SK-MEL-5 (cell line): ENCODE measurements at places on chromosomes 12 and 14.

DNA sequence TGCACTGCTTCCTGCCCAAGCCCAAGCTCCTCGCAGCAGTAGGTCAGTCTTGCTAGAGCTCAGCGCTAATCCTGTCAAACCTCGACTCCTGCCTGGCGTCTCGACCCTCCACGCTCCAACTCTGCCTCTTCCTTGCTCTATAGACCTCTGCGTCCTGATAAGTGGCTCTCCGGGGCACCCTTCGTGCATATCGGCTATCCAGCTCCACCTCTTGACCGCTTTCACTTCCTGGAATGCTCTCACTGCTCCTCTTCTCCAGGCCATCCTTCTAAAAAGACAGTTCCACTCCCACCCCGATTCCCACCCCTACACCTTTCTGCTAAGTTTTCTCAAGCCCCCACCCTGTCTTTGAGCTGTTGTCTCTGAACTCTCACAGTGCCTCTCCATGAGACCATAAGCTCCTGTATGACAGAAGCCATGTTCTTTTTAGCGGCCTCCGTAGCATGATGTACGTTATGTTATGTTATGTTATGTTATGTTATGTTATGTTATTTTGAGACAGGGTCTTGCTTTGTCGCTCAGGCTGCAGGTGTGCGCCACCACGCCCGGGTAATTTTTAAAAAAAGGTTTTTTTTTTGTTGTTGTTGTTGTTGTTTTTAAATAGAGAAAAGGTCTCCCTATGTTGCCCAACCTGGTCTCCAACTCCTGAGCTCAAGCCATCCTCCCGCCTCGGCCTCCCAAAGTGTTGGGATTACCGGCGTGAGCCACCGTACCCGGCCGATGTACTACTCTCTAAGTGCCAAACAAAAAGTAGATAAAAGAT is 601 bp downstream of the COX14 start:
- peak; percentile 56 for DNase-seq

- peak; percentile 83 for DNase-seq
These were observed 5.7 kb downstream of the WNT5B start for GRCh38 chr12:1634590-1635191.

- DNase-seq, result no peak
These were observed 18.1 kb downstream of the GMFB start for GRCh38 chr14:54470701-54471100.

- peak; percentile 22 for DNase-seq
These were observed 20.1 kb downstream of the STX2 start for GRCh38 chr12:130818635-130819576.

- peak; percentile 79 for DNase-seq
These were observed 117.7 kb downstream of the PRKCH start for GRCh38 chr14:61438860-61439765.

- no peak for DNase-seq
These were observed 14.4 kb downstream of the PRKCH start for GRCh38 chr14:61335671-61336275.

DNA sequence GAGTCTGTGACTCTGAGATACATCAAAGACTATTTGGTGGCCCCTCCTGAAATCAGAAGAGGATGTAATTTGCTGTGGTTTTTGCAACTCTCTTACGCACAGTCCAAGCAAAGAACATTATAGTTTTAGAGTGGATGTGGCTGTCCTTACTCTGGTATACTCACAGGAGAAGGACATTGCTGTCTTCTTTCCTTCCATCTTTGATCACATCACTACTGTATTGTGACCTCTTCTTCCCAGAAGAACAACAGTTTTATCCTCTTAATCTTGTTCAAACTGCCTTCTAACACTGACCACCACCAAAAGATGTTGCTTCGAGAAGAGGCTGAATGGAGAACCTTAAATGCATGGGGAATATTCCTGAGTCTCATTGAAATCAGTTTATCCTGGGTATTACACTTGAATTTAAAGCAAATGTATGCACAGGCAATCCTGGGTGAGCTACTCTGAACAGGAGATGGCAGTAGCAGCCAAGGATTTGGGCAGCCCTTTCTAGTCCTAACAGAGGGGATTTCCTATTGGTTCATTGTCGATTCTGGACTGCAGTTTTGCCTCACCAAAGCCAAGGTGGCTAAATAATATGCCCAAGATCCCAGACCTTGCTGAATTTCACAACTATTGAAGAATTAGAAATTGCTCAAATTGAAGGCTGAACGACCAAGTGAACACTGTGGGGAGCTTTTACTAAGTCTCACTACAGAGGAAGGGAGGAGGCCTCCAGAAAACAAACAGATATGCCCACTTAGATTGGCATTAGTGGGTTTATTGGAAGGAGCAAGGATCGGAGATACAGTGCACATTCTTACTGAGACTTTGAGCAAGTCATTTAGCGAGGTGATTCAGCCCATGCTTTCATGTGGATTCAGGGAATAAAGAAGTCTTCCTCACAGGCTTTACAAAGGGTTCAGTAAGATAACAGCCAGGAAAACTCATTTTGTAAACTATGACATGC is 282.8 kb downstream of the PAWR start:
- peak; percentile 89 for DNase-seq

GRCh38 chr12:93191956-93192355 is 185.8 kb upstream of the NUDT4 start:
- no peak for DNase-seq

DNA sequence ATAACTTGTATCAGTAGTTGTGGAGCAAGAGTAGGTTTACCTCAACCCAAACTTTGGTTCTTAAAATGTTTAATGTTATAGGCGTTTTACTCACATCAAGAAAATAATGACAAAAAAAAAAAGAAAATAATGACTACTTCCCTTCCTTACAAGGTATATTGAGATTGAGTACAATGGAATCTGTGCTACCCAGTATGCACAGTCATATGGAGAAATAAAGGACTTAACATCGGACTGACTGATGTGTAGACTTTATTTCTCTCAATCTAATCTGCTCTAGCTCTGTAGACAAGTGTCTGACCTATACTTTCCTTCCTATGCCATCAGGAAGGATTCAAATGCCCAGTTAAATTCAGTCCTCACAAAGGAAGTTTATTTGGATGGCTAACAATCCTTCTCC is 14.4 kb downstream of the MUCL1 start:
- no peak for DNase-seq

- DNase-seq, result no peak
These were observed 2.3 kb downstream of the FOXJ2 start for GRCh38 chr12:8034802-8035201.

DNA sequence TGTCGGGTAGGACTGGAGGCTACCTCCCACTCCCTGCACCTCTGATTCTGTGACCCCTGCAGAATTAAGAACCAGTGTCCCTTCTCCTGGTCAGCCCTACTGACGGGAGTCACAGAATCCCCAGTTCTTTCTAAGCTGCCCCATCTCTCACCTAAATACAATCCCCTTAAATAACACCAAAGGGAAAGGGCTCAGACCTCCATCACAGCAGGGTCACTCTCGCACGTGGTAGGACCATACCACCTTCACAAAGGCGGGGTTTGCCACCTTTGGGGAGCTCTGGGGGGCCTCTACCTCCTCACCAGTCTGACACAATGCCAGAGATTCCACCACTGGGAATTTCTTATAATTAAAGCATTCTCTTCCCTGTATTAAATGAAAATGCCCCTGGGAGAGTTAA is 35.6 kb downstream of the DAD1 start:
- DNase-seq, result no peak

GRCh38 chr14:53034036-53034435 is 83.2 kb upstream of the FERMT2 start:
- DNase-seq, result no peak

GRCh38 chr14:50846226-50846880 is 15.4 kb upstream of the NIN start:
- no peak for DNase-seq

- no peak for DNase-seq
These were observed 49.0 kb upstream of the ISM2 start for GRCh38 chr14:77547512-77548180.

DNA sequence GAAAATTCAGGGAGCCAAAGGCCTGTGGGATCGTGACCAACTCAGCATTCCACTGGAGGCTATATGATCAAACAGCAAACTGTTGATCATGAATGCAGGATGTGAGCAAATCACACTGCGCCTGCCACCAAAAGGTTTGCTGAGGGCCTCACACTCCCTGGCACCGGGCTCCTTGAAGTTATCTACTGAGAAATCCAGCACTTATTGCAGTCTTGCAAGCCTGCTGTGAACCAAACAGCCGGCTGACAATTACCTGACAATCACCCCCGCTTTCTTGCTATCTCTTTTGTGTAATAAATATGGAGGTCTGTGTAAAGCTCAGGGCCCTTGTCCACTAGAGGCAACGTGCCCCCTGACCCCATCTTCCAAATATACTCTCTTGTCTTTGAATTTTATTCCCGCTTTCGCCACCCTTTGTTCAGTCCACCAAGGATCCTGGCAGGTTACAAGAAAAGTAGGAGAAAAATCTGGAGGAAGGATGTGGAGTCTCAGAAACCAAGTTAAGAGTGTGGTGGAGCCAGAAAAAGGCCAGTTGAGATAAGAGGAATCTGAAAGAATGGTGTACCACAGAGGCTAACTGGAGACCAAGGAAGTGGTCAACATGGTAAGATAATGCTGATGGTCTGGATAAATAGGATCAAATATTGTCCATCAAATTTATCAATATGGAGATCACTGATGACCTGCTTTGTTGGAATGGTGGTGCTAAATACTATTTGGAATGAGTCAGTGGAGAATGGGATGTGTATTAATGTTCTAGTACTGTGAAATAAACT is 229.2 kb downstream of the ALX1 start:
- no peak for DNase-seq

GRCh38 chr12:51971679-51972421 is 20.4 kb downstream of the ACVR1B start:
- no peak for DNase-seq

DNA sequence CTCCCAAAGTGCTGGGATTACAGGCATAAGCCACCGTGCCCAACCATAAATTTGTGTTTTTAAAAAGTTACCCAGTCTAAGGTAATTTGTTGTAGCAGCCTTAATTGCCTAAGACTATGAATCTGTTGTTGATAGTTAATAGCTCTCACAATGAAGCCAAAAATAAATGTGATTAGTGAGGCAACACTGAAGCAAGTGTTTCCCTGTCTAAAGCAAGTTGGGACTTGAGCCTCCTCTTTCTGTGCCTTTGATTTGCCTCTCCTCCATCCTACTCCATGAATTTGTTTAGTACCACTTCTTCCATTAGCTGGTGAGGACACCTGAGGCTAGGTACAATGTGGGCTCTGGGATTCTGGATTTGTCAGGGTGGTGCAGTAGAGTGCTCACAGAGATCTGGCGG is 36.8 kb downstream of the DAAM1 start:
- no peak for DNase-seq

DNA sequence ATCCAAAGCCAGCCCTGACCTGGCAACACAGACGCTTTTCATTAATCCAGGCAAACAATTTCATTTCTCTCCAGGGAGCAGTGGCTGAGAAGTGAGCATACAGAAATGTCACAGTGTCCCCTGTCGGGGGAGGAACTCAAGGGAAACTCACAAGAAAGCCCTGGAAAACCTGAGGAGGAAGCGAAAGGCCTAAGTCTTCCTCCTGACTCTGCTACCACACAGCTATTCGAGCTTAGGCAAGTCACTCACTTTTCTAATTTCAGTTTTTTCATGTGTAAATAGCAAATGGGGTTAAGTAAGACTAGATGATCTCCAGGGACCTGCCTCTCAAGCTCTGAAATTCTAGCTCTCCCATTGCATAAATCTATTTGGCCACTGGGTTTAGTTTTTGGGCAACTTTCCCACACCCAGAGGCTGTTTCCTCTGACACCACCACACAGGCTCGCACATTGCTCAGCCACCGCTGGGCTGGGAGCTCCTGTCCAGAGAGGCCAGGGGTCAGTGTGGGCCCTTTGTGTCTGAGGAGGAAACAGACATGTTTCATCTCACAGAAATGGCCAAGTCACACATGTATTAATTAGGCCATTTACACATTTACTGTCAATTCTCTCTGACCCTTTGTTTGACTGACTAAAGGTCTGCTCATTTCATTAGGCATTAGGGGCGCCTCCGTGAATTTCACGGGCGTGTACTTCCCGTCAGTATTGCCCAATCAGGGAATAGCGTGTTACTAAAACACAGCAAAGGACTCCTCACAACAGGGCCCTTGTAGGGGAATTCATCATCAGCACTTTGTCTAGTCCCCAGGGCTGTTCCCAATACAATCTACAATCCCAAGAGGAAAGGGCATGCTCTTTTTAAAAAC is 9.8 kb upstream of the PNMA1 start:
- DNase-seq, result peak; percentile 95

DNA sequence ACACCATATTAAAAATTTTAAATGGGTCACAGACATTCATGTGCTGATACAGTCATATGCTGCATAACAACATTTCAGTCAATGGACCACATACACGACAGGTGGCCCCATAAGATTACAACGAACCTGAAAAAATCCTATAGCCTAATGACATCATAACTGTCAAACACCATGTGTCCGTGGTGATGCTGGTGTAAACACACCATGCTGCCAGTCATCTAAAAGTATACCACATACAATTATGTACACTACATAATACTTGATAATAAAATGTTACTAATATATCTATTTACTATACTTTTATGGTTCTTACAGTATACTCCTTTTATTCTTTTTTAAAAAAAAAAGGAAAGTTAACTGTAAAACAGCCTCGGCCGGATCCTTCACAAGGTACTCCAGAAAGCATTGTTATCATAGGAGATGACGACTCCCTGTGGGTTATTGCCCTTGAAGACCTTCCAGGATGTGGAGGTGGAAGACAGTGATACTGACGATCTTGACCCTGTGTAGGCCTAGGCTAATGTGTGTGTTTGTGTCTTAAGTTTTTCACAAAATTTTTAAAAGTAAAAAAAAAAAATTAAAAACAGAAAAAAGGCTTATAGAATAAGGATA is 5.0 kb upstream of the TDG start:
- DNase-seq, result no peak

- no peak for DNase-seq
These were observed 29.5 kb downstream of the VPS37B start for GRCh38 chr12:122866379-122866778.

DNA sequence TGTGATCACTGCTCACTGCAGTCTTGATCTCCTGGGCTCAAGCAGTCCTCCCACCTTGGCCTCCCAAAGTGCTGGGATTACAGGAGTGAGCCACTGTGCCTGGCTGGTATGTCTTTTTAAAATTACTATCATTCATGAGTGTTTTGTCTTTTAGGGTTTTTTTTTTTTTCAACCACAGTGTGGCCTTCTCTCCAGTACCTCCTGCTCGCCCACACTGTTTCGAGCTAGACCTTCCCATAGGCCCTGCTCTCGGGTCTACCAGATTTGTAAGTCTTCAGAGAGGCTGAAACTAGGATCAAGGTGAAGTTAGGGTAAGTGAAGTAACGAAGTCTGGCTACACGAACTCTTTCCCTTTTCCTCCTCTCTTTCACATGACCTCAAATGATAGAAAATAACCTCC is 1.5 kb downstream of the BIN2 start:
- DNase-seq, result no peak

GRCh38 chr14:39265033-39265432 is 31.3 kb downstream of the MIA2 start:
- peak; percentile 42 for DNase-seq

- no peak for DNase-seq
These were observed 30.7 kb downstream of the KIF21A start for GRCh38 chr12:39412210-39412609.

GRCh38 chr14:101584055-101584859 is 23.0 kb downstream of the DIO3 start:
- DNase-seq, result no peak

GRCh38 chr12:127240249-127240929 is 1026.6 kb upstream of the TMEM132C start:
- no peak for DNase-seq

GRCh38 chr14:55799508-55800095 is 219.6 kb downstream of the KTN1 start:
- DNase-seq, result no peak

GRCh38 chr14:99132821-99133635 is 139.0 kb downstream of the BCL11B start:
- no peak for DNase-seq

GRCh38 chr12:122867691-122868461 is 28.0 kb downstream of the VPS37B start:
- peak; percentile 51 for DNase-seq
